ENCODE measurements at places on chromosomes 2 and 18.

- H3K27ac ChIP-seq, result no peak overlapping the region
- H3K4me3 ChIP-seq, result no peak overlapping the region
- H3K4me1 ChIP-seq, result no peaks in the 10 kb centered on the region
- no peak for DNase-seq
- H3K36me3 ChIP-seq, result no peaks in the 10 kb centered on the region
- no peaks in the 10 kb centered on the region for H3K27me3 ChIP-seq
Measured at GRCh38 chr2:12678186-12678585, 38.5 kb upstream of the TRIB2 start.

DNA sequence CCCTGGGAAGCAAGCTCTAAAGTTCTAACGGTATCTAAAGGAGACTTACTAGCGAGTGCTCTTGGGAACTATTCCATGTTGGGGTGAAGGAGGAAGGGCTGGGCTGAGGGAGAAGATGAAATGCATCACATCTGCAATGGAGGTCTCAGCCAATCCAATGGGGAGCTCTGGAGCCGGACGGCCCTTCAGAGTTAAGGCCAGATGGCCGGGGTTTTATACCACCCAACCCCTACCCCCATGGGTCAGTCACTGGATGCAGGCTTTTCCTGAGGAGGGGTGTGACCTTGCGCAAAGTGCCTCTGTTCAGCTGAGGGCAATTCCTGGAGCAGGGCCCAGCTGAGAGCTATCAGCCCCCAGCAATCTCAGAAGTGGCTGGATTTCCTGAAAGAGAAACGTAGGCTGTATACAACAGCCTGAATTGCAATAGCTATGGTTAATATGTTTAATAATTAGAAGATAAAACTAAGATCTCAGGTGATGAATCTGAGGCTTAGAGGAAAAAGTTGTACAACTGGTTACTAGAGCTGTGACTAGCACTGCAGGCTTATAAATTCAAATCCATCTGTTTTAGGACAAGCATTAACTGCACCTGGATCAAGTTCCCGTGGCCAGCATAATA lies 21.6 kb downstream of the EIPR1 start:
- H3K4me3 ChIP-seq, result no peak overlapping the region
- H3K36me3 ChIP-seq, result peaks cover 22% of the 10 kb centered on the region
- DNase-seq, result no peak
- H3K27ac ChIP-seq, result no peak overlapping the region
- H3K4me1 ChIP-seq, result peaks cover 25% of the 10 kb centered on the region

GRCh38 chr2:201929281-201930026 lies 104.2 kb upstream of the FZD7 start:
- H3K27me3 ChIP-seq, result peaks cover 8% of the 10 kb centered on the region
- DNase-seq, result no peak
- no peak overlapping the region for H3K27ac ChIP-seq
- H3K36me3 ChIP-seq, result no peaks in the 10 kb centered on the region
- no peak overlapping the region for H3K4me3 ChIP-seq
- H3K4me1 ChIP-seq, result no peaks in the 10 kb centered on the region

- H3K27ac ChIP-seq, result no peak overlapping the region
- H3K27me3 ChIP-seq, result peaks cover under 1% of the 10 kb centered on the region
- peaks cover 44% of the 10 kb centered on the region for H3K36me3 ChIP-seq
- peaks cover 37% of the 10 kb centered on the region for H3K4me1 ChIP-seq
Measured at GRCh38 chr2:8255448-8255800, 426.4 kb upstream of the ID2 start.

DNA sequence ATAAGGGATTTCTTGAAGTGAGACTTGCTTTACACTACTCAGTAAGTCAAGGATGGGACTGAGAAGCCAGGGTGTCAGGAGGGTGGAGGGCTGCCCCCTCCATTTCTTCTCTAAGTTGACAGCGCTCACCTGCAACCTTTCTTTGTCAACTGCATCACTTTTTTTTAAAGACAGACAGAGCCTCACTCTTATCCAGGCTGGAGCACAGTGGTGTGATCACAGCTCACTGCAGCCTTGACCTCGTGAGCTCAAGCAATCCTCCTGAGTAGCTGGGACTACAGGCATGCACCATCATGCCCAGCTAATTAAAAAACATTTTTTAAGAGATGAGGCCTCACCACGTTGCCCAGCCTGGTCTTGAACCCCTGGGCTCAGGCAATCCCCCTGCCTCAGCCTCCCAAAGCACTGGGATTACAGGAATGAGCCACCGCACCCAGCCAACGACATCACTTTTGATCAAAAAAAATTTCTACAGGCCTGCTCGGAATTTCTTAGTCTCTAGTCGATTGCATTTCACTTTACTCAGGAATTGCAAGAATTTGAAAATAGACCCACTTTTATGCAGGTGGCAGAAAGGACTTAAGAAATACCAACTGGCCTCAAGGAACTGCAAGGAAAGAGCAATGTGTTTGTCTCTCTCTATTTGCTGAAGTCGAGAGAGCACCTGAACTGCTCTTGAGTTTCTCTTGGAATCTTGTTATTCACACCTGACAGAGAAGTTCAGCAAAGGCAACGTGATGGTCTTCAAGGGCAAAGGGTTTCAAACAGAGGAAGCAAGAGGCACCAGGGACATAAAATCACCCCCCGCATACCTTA lies 101.4 kb downstream of the MYOM1 start:
- H3K27me3 ChIP-seq, result peaks cover 4% of the 10 kb centered on the region
- no peak overlapping the region for H3K4me3 ChIP-seq
- peaks cover 6% of the 10 kb centered on the region for H3K36me3 ChIP-seq
- no peaks in the 10 kb centered on the region for H3K4me1 ChIP-seq

Data from immature natural killer cell (primary cell).